Fibroblast of skin of left quadriceps (primary cell): ENCODE measurements at places on chromosomes 13 and 19.

DNA sequence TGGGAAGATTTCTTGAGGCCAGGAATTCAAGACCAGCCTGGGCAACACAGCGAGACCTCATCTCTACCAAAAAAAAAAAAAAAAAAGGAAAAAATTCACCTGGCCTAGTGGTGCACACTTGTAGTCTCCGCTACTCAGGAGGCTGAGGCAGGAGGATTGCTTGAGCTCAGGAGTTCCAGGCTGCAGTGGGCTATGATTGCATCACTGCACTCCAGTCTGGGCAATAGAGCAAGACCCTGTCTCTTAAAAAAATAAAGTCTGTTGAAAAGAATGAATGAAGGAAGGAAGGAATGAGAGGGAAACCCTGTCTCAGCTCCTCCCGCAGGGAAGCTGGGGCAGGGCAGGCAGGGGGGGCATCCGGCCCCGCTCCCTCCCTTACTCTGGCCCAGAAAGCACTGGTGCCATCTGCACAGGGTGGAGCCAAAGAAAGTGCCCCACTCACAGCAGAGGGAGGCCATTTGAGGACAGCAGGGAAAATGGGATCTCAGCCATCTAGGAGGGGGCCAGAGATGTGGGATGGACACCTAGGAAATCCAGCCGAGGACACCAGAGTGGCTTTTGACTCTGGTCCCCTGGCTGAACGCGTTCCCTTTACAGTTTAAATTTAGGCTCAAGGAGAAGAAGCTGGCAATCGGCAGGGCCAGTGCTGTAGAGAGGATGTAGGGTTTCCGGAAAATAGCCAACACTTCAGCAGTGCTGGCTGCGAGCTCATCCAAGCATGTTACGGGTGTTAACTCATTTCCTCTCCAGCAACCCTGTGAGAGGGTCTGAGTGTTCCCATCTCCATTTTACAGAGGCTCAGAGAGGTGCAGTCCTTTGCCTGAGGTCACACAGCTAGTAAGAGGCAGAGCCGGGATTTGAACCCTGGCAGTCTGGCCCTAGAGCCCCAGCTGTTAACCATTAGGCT, 3.6 kb upstream of the HPN start:
- no peak for DNase-seq

- DNase-seq, result no peak
Observed at GRCh38 chr13:33185853-33186252, 99.7 kb downstream of the STARD13 start.

DNA sequence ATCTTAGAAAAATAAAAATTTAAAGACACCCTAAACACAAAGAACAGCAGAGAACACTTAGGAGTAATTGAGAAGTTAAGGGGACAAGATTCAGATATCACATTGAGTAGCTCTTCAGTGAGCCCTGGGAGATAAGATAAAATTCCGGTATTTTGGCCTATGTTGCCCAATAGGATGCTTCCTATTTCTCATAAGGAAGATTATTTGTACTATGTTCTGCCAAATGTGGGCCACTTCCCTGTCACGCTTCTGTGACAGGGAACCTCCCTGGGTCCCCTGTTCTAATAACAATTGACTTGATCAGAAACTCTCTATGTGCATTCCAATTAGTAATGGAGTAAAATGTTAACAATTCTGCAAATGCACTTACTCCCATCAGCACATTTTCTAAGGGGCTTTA, 310.7 kb downstream of the MYO16 start:
- DNase-seq, result no peak

- no peak for DNase-seq
Observed at GRCh38 chr13:42388326-42388725, 116.4 kb downstream of the AKAP11 start.

- no peak for DNase-seq
Observed at GRCh38 chr13:34578471-34578870, 363.6 kb upstream of the NBEA start.

GRCh38 chr19:12639901-12640613, 26.5 kb downstream of the MAN2B1 start:
- DNase-seq, result peak; percentile 37

DNA sequence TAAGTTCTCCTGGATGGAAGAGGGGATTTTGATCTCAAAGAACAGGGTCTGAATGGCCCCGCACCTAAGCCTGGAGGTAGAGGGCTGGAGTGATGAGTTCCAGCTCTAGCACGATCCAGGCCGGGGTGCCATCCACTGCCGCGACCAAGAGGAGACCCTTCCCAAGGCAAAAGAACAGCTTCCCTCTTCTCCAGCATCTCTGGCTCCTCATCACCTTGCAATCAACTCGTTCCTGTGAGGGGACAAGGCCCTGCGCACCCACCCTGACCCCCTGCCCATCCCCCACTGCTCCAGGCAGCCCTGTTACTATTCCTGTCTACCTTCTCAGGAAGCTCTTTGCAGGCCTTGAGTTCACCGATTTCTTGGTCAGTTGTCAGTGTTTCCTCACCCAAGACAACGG, 17.8 kb downstream of the COL4A1 start:
- no peak for DNase-seq

- DNase-seq, result no peak
Observed at GRCh38 chr13:29810145-29810742, 40.2 kb downstream of the UBL3 start.

DNA sequence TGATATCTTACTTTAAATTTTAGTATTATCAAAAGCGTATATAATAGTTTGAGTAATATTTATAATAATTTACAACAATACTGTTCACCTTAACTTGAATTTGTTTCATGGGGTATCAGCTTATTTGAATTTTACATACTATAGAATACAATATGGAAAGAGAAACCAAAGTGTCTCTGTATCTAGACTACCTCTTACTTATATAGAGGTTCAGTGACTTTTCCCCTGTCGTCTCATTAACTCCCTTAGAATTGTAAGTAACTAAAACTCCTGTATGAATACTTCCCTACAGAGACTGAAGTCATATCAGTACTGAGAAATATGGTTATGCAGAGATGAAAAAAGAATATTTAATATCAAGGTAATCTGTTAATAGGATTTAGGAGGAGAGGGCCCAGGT, 26.8 kb downstream of the COG6 start:
- no peak for DNase-seq

DNA sequence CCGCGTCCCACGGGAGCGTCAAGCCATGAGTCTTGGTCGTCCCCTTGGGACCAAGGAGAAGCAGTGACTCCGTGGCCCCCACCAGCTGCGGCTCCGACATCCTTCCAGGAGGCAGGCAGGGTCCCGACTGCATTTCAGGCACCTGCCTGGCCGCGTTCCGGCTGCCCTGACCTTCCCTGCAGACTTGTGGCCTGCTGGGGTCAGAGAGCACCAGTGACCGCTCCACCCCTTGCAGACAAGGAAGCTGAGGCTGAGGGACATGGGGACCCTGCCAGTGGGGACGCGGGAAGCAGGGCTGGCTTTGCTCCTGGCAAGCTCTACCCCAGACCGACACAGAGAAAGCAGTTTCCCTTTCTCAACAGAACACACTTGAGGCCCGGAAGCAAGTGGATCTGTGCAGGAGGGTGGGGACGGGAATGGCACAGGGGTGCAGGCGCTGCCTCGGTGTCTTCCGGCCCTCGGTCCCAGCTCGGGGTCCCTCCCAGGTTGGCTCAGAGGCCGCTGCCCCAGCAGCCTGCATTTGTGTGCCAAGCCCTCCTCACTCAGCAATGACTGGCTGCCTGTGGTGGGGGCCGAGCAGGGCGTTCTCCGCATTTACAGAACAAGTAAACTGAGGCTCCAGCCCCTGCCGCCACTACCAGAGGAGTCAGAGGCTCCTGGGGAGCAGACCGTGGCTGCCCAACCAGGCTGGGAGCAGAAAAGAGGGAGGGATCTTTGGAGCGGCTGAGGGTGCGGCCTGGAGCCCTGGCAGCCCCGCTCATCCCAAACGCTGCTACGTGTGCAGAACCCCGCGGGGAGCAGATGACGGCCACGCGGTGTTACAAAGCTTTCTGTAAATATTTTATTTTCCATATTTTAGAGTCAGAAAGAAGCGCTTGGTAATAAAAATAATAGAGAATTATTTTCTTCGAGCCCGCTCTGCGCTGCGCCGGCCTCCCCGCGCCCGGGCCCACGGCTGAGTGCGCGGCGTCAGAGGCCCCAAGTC, 43.9 kb downstream of the GAS6 start:
- no peak for DNase-seq

GRCh38 chr19:35533822-35534392, 651 bp downstream of the GAPDHS start:
- DNase-seq, result no peak

GRCh38 chr19:30106417-30107095, 164.5 kb downstream of the URI1 start:
- no peak for DNase-seq

DNA sequence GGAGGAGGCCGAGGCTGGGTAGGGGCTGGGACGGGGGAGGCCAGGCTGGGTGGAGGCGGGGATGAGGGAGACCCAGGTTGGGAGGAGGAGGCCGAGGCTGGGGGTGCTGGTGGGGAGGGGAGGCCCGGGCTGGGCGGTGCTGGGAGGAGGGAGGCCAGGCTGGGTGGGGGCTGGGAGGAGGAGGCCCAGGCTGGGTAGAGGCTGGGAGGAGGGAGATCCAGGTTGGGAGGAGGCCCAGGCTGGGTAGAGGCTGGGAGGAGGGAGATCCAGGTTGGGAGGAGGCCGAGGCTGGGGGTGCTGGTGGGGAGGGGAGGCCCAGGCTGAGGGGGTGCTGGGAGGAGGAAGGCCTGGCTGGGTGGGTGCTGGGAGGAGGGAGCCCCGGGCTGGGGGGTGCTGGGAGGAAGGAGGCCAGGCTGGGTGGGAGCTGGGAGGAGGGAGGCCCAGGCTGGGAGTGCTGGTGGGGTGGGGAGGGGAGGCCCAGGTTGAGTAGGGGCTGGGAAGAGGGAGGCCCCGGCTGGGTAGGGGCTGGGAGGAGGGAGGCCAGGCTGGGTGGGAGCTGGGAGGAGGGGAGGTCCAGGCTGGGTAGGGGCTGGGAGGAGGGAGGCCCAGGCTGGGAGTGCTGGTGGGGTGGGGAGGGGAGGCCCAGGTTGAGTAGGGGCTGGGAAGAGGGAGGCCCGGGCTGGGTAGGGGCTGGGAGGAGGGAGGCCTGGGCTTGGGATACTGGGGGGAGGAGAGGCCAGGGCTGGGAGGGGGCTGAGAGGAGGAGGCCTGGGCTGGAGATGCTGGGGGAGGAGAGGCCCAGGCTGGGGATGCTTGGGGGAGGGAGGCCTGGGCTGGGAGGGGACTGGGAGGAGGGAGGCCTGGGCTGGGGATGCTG, 10.7 kb downstream of the TPGS1 start:
- DNase-seq, result peak; percentile 96

GRCh38 chr13:65724226-65724625, 1505.9 kb downstream of the PCDH9 start:
- DNase-seq, result peak; percentile 74

- no peak for DNase-seq
Observed at GRCh38 chr13:111936267-111936925, 130.6 kb upstream of the SOX1 start.

- no peak for DNase-seq
Observed at GRCh38 chr19:41297628-41298347, 12.2 kb upstream of the CCDC97 start.

GRCh38 chr19:17219286-17219685, 4.1 kb downstream of the USE1 start:
- no peak for DNase-seq

GRCh38 chr13:50016444-50016843, 1.2 kb downstream of the KCNRG start:
- no peak for DNase-seq

DNA sequence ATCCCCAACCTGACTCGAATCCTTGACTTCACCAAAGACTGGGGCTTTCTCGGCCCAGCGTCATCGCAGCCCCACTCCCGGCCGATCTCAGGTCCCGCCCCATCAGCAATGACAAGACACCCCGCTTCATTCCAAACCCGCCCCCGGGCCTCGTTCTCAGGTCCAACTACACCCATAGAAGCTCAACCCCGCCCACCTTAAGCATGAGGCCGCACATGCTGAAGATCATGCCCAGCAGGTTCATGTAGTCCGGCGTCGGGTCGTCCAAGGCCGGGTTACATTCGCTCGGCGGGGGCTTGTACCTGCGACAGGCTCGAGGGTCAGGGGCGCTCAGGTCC, 2.3 kb downstream of the WDR83 start:
- DNase-seq, result no peak

DNA sequence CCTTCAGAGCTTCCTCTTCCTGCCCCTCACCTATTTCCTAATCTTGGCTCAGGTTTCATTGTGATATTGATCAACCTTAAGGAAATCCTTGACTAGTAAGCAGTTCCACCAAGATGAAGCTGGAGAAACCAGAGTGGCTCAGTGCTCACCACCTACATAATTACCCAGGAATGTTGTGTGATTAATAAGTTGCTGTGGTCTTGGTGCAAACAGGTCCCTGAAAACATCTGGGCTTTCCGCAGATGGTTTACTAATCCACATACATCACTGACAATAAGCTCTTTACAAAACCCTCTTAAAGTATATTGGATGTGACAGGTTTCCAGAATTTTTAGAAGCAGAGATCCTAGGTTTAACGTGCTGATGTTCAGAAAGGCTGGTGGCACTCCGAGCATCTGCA, 8.6 kb upstream of the SERP2 start:
- peak; percentile 68 for DNase-seq

DNA sequence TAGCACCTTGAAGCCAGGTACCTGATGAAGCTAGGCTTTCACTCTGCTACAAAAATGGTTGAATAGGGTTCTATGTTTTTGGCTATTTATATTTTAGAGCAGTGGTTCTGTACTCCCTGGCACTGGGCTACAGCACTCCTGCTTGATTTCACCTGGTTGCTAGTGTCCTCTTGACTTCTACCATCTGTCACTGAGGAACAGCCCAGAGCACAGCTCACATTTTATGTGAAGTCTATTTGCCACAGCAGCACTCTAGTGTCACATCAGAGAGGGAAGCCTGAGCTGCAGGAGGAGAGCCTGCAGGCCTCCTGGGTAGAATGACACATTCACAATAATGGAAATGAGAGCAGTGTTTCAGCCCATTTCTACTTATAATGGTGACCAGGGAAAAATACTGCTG, 184.2 kb downstream of the ZNF486 start:
- DNase-seq, result no peak

DNA sequence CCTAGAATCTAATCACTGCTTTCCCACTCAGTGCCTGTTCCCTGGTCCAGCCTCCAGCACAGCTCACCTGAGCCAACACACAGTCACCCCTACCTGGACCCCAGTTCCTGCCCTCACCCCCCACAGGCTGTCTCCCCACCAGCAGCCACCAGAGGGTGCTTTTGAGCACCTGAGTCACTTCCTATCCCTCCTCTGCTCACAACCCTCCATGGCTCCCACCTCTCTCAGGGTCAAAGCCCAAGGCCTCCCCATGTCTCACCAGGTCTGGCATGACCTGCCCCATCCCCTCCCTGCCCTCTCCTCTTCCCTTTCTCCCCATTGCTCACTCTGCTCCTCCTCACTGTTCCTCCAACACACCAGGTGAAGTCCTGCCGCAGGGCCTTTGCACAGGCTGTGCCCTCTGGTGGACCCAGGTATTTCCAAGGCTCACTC, 7.1 kb upstream of the DPP9 start:
- no peak for DNase-seq

GRCh38 chr13:26229080-26229615, 7.0 kb upstream of the RNF6 start:
- no peak for DNase-seq
